ENCODE measurements at places on chromosomes 13 and 19. TPM values are rescaled to one million over a fixed set of nuclear protein-coding genes. Genes with fewer than 3 reads are reported as not detected.

The COG6 gene
- total RNA-seq, result 26.5 TPM

The TTYH1 gene
- total RNA-seq, result 0.72 TPM

The TLE6 gene
- total RNA-seq, result 1.6 TPM

The CALR3 gene
- not detected for total RNA-seq

The EPN1 gene
- 50.8 TPM for total RNA-seq

The ELANE gene
- total RNA-seq, result not detected

The ZNF772 gene
- 9.2 TPM for total RNA-seq

The ADGRE3 gene
- total RNA-seq, result not detected

The SLC6A16 gene
- 4.8 TPM for total RNA-seq

The CYP2A7 gene
- not detected for total RNA-seq

The LSM14A gene
- 146 TPM for total RNA-seq

The SYNE4 gene
- 2.4 TPM for total RNA-seq

The SHC2 gene
- total RNA-seq, result not detected

The OBI1 gene
- total RNA-seq, result 22.2 TPM

The SULT2A1 gene
- total RNA-seq, result not detected

The HSPH1 gene
- 127 TPM for total RNA-seq

The TEX29 gene
- 0.83 TPM for total RNA-seq

The C1QTNF9 gene
- total RNA-seq, result not detected

The CASP14 gene
- total RNA-seq, result not detected
